ENCODE measurements at places on chromosomes 5 and 9.

DNA sequence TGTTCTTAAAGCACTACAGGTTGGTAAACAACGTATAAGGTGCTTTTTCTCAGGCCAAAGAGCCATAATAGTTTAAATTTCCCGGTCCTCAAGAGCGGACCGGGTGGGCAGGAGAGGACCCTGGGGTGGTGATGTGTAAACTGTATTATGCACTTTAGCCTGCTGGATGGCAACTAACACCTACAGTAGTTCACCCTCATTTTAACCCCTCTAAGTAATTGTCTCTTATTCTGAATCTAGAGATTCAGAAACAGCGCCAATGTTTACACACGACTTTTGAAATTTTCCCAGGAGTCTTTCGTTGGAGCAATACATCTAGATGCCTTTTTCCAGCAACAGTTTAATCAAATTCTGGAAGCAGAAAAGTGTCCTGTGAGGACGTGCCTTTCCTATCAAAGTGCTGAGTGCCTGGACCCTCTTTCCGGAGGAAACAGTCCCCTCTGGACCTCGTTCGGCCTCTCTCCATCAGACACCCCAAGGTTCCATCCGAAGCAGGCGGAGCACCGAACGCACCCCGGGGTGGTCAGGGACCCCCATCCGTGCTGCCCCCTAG is 676 bp upstream of the OCLN start:
- DNase-seq, result no peak

GRCh38 chr9:100084734-100085133 is 14.1 kb downstream of the ERP44 start:
- no peak for DNase-seq

GRCh38 chr5:52894451-52894850 is 94.7 kb upstream of the ITGA2 start:
- no peak for DNase-seq

DNA sequence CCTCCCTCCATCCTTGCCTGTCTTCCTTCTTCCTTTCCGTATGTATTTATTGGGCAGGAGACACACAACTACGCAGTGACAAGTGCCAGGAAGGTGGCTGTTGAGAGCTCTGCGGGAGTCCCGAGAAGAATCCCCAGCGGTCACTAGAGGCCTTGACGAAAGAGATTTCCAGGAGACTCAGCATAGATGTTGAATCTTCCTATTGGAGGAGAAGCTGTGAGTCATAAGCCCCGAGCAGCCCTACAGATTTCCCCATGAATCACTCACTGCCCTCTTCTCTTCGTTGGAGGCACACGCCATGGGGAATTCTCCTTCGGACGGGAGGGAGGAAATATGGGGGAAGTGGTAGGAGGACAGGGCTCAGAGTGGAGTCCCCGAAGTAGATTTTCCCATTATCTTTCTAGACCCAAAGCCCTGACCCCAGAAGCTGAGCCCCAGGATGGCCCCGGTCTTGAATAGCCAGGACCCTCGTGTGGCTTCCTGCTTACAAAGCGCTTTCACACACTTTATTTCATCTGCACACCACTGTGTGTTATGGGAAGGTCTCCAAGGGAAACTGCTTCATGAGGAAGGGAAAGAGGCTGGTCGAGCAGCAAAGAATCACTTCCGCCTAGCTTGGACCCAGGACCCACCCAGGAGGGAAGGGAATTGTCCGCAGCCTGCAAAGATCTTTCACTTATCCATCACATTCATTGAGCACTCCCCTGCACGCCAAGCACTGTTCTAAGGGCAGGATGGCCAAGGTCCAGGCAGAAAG is 12.7 kb downstream of the DUSP1 start:
- DNase-seq, result no peak

GRCh38 chr5:59575648-59576445 is 317.7 kb downstream of the PDE4D start:
- DNase-seq, result no peak

DNA sequence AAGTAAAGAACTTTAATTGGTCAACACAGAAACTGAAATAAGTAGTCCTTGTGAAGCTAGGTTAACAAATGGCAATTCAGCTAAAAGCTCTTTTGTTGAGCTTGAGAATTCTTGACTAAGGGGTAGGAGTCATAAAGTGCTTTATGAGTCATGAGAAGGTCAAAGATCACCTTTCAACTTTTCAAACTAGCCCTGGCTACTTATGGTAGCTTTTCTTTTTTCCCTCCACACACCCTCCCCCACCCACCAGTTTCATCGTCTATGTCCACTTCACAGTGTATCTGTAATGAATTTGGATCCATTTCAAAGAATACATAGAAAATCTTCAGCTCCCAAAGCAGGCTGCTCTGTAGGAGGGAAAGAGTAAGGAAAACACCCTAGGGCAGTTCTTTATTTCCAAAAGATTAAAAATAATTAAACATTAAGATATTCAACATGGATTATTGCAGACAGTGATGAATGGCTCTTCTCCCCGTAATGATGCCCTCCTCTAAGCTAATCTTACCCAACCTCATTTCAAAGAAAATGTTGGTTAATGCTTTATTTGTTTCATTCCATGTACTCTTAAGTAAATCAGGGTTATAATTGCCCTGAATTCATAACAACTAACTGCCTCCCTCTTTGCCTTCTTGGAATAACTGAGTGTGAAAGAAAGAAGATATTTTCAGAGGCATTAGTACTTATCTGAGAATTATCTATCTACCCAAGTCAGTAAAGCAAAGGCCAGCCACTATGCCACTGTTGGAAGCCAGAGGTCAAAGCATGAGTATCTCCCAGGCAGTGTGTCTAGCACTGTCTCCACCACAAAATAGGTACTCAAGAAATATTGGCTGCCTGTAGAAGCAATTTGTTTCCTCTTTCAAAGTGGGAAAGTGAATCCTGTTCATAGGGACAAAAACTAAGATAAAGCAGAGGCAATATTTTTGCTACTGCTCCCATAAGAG is 290.6 kb downstream of the PIK3R1 start:
- DNase-seq, result no peak

DNA sequence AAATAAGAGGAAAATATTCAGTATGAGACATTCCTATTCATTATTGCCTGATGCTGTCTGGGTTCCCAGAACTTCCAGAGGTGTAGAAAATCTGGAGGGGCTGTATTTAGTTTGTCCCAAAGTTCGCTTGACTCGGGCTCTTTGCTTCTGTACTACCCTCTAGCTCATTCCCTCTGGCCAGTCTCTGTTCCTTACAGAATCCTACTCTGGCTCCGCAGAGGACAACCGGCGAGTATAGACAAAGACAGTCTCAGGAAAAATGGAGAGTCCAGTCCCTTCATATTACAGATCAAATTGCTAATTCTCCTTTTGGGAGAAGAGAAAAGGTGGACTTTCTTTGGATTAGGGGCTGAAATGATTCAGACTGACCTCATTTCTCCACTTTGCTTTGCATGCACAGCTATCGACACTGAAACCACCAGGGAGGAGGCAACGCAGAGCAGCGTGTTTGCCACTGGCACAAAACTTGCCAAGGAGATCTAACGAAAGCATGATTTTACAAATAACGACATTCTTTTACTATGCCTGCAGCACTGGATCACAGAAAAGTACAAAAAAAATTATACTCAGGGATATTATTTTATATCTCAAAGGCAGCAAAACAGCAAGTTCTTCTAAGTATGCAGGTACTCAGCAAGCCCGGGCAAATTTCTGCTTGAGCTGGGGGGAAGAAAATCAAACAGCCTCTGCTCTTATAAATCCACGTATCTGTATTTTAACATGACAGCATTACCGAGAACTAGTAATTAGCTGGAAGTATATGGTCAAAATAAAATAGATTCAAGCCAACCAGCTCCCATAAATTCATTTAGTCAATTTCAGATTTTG is 279.7 kb downstream of the NPR3 start:
- DNase-seq, result no peak

DNA sequence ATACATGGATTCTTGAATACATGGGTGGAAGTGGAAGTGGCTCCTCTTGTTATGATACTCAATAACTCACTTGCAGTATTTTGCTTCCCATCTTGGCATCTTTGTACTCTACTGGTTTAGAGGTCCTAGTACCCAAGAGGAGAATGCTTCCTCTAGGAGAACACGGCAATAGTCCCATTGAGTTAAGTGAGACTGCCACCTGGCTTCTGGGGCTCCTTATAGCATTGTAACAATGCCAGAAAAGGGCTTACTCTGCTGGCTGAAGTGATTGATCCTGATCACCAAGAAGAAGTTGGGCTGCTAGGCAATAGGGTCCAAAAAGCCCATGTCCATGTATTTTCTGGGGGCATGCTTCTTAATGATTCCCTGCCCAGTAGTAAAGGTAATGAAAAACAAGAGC is 627.6 kb upstream of the SGCD start:
- no peak for DNase-seq

GRCh38 chr5:175521313-175521833 is 43.0 kb downstream of the SFXN1 start:
- peak; percentile 63 for DNase-seq

GRCh38 chr5:125302577-125302976 is 556.1 kb upstream of the ZNF608 start:
- no peak for DNase-seq

GRCh38 chr5:5978501-5979376 is 399.6 kb downstream of the MED10 start:
- no peak for DNase-seq

GRCh38 chr5:57194653-57195052 is 20.8 kb downstream of the GPBP1 start:
- no peak for DNase-seq

GRCh38 chr9:79477955-79478771 is 93.6 kb upstream of the TLE4 start:
- DNase-seq, result peak; percentile 15

GRCh38 chr5:180093651-180094382 is 22.3 kb upstream of the RNF130 start:
- no peak for DNase-seq

DNA sequence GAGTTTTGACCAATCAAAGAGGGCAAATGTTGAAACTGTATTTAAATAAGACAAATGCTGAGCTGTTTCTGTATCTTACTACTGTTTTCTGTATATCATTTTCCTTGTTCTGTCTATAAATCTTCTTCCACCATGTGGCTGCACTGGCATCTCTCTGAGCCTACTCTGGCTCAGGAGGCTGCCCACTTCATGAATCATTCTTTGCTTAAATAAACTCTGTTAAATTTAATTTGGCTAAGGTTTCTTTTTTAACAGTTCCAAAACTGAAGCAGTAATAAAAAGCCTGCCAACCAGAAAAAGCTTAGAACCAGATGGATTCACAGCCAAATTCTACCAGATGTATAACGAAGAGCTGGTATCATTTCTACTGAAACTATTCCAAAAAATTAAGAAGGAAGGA is 40.2 kb upstream of the TAS2R1 start:
- DNase-seq, result no peak

GRCh38 chr5:91229031-91229727 is 153.9 kb downstream of the ARRDC3 start:
- DNase-seq, result no peak

DNA sequence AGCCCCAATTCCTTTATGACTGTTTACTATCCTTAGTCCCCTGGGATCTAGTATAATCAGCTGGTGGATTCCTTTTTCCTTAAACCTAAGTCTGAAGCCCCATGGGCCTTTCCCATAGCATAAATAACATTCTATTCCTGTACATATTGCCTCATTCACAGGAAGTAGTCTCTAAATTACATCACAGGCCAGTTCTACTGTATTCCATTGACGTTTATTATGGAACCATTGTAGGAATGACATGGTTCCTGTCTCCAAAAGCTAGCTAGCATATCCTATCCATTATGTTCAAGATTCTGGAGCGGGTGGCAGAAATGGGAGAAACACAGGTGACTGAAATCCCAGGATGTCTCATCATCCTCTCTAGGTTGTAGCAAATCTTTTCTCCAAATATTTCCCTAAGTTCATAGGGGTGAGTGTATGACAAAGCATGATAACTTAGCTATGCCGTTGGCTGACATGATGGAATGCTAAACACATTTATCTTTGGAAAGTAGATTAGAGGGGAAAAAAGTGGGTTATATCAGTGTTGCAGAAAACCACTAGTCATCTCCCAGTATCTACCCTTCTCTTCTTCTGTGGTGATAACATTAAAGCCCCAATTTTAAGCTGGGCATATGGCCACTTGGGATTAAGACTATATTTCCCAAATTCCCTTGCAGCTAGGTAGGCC is 140.1 kb downstream of the FGF1 start:
- no peak for DNase-seq

DNA sequence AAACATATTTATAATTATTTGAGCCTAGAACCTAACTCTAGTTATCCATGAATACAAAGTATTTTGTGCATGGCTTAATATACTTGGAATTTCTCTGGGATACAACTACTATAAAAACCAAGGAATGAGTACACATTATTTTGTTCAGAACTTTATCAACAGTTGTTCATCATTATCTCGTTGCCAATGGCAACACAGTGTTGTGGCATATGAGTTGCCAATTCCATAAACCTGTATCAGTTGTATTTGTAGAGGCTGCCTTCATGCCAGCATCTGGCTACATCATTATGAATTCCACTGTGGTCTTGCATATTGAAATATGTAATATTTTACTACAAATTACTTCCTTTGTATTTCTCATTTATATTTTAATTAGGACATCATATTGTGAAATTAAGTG is 250.4 kb downstream of the FSTL4 start:
- no peak for DNase-seq

DNA sequence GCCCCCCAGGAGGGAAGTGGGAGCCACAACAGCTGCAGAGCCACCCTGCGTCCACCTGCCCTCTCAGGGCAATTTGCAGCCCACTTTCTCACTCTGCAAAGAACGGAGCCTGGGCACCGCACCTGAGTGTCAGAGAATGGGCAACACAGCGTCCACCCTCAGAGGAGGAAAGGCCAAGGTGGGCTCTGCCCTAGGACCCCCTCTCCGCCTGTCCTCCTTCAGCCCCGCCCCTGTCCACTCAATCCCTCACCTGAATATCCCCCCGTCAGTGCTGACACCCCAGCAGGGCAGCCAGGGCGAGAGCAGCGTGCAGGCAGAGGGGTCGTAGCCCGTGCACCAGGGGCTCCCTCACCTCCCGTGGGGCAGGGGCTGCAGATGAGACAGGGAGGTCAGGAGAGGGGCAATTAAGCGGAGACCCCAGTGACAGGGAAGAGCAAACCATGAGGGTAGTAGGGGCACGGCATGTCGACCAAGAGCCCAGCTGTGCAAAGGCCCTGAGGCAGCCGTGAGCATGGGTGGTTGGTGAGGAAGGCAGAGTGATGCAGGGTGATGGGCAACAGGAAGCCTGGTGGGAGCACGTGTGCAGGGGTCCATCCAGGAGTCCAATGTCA is 140.3 kb downstream of the OLFM1 start:
- no peak for DNase-seq

GRCh38 chr5:130324953-130325671 is 420.8 kb downstream of the CHSY3 start:
- DNase-seq, result no peak

- no peak for DNase-seq
These were observed 5.4 kb upstream of the MOCS2 start for GRCh38 chr5:53114988-53115387.

GRCh38 chr9:131873891-131874440 is 134.1 kb upstream of the RAPGEF1 start:
- DNase-seq, result no peak

GRCh38 chr5:137316346-137316736 is 182.8 kb downstream of the SPOCK1 start:
- DNase-seq, result no peak

- DNase-seq, result peak; percentile 2
These were observed 509 bp downstream of the LVRN start for GRCh38 chr5:115962565-115963402.

Measured in activated CD4-positive, alpha-beta T cell treated with anti-CD3 and anti-CD28 coated beads for 48 hours (primary cell).